ENCODE measurements at places on chromosomes 12 and 14. TPM values are rescaled to one million over a fixed set of nuclear protein-coding genes. Genes with fewer than 3 reads are reported as not detected.

The GPN3 gene
- total RNA-seq: 29.6 TPM

The TRIAP1 gene
- 48.3 TPM for total RNA-seq

The TBK1 gene
- 23.1 TPM for total RNA-seq

GRCh38 chr12:57187222-57188089, 29.1 kb upstream of the NXPH4 start:
- DNase-seq: no peak

DNA sequence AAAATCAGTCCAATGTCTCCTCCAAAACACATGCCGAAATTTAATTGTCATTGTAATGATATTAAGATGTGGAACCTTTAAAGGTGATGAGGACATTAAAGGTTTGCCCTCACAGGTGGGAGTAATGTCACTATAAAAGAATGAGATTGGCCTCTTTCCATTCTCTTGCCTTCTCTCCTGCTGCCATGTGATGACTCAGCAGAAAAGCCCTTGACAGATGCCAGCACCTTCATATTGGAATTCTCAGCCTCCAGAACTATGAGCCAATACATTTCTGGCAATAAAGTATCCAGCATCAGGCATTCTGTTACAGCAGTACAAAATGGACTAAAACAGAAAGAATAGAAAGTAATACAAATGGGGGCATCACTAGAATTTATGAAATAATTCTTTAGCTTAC, 609.7 kb downstream of the SLC16A7 start:
- peak; percentile 51 for DNase-seq

The SDR9C7 gene
- not detected for total RNA-seq

DNA sequence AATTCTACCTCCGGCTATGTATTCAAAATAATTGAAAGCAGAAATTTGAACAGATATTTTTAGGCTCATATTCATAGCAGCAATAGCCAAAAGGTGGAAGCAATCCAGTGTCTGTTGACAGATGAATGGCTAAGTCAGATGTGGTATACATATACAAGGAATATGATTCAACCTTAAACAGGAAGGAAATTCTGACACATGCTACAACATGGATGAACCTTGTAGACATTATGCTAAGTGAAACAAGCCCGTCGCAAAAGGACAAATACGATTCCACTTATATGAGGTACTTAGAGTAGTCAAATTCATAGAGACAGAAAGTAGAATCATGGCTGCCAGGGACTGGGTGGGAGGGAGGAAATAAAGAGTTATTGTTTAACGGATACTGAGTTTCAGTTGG, 331.6 kb downstream of the PCNX1 start:
- no peak for DNase-seq

DNA sequence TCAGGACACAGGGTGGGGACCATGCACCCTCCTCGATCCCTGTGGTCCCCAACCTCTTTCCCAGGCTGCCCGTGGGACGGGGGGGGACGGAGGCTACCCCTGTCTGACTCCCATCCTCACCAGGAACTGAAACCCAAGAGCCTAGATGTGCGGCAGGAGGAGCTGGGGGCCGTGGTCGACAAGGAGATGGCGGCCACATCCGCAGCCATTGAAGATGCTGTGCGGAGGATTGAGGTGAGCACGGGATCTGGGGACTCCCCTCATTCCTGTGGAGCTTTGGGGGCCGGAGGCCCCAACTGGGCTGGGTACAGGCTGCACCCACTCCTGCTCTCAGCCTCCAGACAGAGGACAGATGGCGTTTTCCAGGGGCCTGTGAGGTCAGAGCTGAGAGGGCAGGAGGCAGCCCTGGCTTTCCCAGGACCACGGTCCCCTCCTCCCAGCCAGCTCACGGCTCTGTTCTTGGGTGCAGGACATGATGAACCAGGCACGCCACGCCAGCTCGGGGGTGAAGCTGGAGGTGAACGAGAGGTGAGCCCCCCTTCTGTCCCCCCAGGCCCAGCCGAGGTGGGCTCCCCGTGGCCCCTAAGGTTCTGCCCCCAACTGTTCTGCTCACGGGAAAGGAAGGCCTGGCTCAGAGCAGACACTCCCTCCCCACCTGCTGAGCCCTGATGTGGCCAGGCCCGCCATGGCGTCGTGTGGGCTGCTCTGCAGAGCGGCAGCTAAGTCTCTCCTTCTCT, 24.2 kb downstream of the HIP1R start:
- DNase-seq: no peak

DNA sequence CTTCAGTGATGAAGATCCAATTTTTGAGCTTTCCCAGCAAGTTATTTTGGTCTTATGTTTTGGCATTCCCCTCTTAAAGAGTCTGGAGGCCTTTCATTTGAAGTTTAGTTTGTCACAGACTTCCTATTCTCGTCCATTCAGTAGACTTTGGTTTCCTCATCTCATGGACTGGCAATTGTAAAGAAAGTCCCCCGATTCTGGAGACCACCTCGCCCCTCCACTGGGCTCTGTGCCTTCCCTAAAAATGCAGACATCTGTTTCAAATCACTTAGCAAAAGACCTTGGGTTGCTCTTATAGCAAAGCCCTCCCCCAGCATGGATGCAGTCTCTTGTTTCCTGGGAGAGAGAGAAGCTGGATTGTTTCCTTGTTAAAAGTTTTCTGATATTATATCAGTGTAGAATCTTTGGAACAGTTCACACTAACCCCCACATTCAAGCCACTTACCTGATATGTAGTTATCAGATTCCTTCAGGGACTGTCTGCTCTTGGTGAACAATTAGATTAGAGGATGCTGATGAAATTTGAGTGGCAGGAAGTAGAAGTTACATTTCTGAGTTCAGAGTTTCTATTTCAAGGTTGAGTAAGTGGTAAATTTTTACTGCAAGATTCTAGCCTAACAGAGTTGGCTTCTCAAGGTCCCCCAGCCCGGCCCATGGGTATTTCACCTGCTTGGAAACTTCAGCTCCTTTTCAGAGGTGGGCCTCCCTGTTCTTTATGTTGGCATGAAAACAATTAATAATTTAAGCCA, 56.3 kb downstream of the PLXNC1 start:
- no peak for DNase-seq

DNA sequence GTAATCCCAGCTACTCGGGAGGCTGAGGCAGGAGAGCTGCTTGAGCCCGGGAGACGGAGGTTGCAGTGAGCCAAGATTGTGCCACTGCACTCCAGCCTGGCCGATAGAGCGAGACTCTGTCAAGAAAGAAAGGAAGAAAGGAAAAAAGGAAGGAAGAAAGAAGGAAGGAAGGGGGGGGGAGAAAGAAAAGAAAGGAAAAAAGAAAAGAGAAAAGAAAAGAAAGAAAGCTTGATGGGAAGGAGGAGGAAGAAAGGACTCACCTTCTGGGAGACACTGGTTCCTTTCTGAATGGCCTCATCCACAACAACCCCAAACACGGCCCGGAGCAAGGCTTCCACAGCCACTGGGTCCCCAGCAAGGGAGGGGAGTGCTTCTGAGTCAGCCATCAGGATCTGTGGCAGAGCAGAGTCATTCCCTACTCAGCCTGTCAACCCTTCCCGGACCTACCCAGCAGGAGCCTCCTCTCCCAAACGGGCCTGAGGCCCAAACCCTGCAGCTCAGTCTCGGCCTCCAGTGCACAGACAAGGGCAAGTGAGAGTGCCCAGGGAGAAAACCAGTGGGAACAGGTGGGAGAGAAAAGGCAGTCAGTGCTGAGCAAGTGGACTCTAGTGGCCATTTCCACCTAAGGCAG, 7.3 kb upstream of the ZNF740 start:
- peak; percentile 42 for DNase-seq

GRCh38 chr14:100522616-100523099, 64.6 kb downstream of the BEGAIN start:
- DNase-seq: no peak

DNA sequence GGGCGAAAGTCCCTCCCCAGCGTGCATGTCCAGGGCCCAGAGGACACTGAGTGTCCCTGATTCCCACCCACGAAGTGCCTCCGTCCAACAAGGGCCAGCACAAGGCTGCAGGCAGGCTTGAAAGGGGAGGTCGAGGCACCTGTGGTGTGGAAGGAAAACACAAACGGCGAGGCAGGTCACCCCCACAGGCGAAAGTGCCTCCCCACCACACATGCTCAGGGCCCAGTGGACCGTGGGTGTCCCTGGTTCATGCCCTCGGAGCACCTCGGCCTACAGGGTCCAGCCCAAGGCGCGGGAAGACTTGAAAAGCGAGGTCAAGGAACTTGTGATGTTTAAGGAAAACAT, 370.4 kb downstream of the ALG10 start:
- DNase-seq: no peak

DNA sequence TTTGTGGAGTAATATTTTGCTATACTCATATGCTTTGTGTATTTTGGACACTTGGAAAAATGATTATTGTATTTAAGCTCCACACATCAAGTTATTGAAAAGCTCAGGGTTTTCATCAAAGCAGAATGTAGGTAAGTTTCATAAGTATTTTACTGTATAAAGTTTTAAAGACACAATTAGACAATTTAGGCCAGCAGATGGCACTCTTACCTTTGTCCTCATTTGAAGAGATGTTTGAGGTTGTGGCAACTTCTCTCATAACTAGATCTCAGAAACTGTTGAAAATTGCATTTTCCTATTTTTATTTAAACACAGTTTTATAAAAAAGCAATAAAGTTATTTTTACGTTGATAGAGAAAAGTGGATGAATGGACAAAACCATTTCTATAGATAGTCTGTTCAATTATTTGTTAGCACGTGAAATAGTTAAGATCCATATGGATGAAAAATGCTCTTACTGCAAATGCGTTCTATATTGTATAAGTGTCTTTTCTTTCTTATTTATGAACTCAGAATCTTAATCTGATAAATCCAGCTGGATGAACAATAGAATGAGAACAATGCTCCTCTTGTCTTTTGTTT, 300.0 kb downstream of the AEBP2 start:
- peak; percentile 15 for DNase-seq

The HCAR1 gene
- 0.02 TPM for total RNA-seq

GRCh38 chr14:43872752-43873655, 634.1 kb downstream of the FSCB start:
- no peak for DNase-seq

DNA sequence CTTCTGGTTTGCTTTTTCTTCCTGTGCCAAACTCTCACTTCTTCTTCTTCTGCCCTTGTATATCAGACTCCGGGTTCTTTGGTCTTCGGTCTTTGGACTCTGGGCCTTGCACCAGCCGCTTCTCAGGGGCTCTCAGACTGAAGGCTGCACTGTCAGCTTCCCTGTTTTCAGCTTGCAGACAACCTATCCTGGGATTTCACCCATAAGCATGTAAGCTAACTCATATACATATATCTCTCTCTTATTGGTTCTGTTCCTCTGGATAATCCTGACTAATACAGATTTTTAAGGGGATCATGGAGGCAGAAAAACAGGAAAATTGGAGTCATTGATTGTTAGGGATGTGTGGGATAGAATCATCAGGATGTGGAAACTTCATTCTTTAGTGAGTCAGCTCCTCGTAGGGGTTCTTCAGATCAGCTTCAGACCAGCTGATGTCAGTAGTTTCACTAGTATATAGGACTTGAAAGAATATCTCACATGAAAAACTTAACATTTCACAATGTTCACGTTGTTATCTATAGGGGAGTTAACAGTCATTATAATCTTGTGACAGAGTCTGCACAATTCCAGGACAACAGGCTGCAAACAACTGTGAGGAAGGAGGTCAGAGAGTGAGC, 102.9 kb downstream of the RASSF9 start:
- DNase-seq: peak; percentile 57

Data from HT1080 (cell line).